ENCODE measurements at places on chromosomes 7 and 10. TPM values are rescaled to one million over a fixed set of nuclear protein-coding genes. Genes with fewer than 3 reads are reported as not detected.

DNA sequence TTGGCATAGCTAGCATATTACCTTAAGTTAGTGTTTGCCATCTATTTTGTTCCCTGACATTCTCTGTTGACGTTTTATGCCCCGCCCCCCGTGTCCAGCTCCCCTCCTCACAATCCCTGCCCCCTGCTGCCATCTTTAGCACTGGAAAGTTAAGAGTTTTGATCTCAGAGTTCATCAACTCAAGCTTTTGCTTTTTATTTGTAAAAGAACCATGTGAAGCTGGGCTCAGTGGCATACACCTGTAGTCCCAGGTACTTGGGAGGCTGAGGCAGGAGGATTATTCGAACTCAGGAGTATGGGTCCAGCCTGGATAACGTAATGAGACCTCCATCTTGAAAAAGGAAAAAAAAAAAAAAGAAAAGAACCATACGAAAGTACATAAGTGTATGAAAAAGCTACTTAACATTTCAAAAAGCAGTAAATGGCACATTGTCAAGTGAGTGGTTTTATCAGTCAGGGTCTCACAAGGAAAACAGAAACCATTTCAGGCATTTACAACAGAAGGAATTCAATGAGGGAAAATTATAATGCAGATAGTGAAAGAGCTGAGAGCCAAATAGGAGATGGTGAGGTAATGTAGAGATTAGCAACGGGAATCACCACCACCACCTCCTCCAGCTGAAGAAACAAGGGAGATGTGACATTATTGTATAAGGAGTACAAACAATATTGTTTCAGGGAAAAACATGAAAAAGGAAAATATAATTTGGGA lies 64.9 kb downstream of the MCU start:
- no peaks in the 10 kb centered on the region for H3K27me3 ChIP-seq
- H3K27ac ChIP-seq: no peak overlapping the region
- H3K4me1 ChIP-seq: peaks cover 10% of the 10 kb centered on the region
- peaks cover 2% of the 10 kb centered on the region for H3K36me3 ChIP-seq
- H3K4me3 ChIP-seq: no peak overlapping the region

Gene ZNF365
- total RNA-seq: 1.2 TPM

DNA sequence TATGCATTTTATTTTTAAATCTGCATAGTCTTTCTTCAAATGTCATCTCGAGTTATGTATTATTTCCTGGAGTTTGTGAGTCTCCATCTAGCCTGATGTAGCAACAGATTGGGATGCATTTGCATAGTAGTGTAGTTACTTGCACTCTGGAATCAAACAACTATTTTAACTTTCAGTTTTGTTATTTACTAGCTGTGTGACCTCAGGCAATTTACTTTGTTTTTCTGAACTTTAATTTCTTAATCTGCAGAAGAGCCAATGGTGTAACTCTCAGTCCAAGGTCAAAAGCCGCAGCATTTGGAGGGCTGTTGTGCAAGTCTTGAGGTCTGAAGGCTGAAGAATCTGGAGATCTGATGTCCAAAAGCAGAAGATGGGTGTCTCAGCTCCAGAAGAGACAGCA lies 175.8 kb upstream of the SORCS1 start:
- H3K36me3 ChIP-seq: no peaks in the 10 kb centered on the region
- H3K27ac ChIP-seq: no peak overlapping the region
- H3K27me3 ChIP-seq: no peaks in the 10 kb centered on the region
- DNase-seq: no peak
- no peak overlapping the region for H3K4me3 ChIP-seq
- no peaks in the 10 kb centered on the region for H3K4me1 ChIP-seq

Gene MUC12
- total RNA-seq: 1.0 TPM

- H3K27ac ChIP-seq: no peak overlapping the region
- H3K4me1 ChIP-seq: no peaks in the 10 kb centered on the region
- DNase-seq: no peak
- H3K36me3 ChIP-seq: no peaks in the 10 kb centered on the region
Measured at GRCh38 chr10:124593431-124593985, 131.9 kb downstream of the LHPP start.

Gene ZCCHC24
- 0.77 TPM for total RNA-seq

- H3K27ac ChIP-seq: no peak overlapping the region
- H3K27me3 ChIP-seq: no peaks in the 10 kb centered on the region
- no peak overlapping the region for H3K4me3 ChIP-seq
Measured at GRCh38 chr10:378230-378929, 243.1 kb downstream of the ZMYND11 start.

DNA sequence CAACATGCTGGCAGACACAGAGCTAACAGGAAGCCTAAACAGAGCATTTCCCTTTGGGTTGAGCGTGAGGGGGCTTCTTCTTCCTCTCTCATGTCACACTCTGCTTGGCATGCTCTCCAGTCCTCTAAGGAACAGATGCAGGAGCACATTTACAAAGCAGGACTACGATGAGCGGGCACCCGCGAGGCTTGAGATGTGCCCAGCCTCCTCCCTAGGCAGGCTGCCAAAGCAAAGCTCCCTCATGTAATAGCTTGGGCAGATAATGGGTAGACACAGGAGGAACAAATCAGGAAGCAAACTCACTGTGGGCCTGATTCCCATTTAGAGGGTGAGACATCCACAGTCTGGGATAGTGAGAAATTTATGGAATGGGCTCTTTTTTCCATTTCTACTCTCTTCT lies 519.1 kb downstream of the NRG3 start:
- no peaks in the 10 kb centered on the region for H3K27me3 ChIP-seq
- H3K4me3 ChIP-seq: no peak overlapping the region
- no peak overlapping the region for H3K27ac ChIP-seq

Gene CUBN
- 0.24 TPM for total RNA-seq

DNA sequence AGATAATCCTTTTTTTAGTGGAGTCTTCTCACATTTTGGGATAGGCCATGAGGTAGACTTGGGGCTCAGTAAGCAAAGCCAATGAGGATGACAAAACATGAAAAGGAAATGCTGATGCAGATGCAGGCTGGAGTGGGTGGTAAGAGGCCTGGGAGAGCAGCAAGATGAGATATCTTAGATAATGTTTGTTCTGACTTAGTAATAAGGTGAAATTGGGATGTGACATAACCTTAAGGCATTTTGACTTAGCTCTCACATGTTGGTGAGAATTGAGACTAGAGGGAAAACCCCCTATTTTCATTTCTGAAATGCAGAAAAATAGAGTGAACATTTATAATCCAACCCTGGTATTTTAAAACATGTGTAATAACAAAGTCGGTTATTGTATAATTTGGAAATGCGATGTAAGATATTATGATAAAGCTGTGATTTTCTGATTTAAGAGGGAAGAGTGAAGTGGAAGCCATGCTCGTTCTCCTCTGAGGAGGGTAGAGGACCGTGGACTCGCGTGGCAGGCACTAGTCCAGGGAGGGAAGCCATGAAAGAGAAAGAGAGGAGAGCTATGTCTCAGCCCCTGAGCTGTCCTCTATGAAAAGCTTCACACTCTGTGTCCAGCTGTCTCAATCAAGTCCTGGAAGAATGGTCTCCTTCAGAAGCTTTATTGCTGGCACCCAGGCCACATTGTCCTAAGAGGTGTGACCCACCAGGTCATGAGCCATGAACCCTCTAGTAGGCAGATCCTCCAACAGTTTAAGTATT lies 57.3 kb downstream of the ST7 start:
- peak; percentile 63 for DNase-seq
- peaks cover 69% of the 10 kb centered on the region for H3K4me1 ChIP-seq
- peaks cover 7% of the 10 kb centered on the region for H3K27me3 ChIP-seq
- peak overlapping the region; percentile 24 for H3K4me3 ChIP-seq

Gene OR2A1
- total RNA-seq: not detected

DNA sequence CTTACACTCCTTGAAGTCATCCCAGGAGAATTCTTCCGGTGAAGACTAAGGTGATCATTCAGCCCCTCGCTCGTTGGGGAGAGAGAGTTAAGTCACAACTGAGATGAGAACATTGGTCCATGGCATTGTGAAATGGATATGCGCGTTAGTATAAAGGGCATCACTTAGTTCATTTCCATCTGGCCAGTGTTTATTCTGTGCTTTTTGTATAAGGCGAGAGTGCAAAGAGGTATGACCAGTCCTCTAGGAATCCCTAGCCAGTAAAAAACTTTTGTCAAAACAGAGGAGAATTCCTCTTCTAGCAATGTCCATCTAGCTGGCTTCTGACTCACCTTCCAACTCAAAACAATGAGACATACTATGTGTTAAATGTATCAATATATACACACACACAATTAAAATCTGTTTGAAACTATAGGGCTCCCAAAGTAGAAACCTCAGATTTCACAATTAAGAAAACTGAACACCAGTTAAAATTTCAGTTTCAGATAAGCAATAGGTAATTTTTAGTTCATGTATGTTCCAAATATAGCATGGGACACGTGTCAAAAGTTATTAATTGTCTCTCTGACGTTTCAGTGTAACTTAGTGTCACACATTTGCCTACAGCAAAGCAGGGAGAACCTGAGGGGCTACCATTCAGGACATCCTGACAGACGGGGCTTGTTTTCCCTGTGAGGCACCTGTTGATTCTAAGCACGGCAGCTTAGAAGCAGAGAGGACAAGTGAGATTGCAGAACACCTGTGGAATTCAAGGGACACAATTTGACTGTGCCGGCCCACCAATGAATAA lies 158.9 kb downstream of the KLF6 start:
- no peak for DNase-seq
- no peaks in the 10 kb centered on the region for H3K27me3 ChIP-seq
- no peak overlapping the region for H3K27ac ChIP-seq
- no peaks in the 10 kb centered on the region for H3K36me3 ChIP-seq
- peaks cover 28% of the 10 kb centered on the region for H3K4me1 ChIP-seq

DNA sequence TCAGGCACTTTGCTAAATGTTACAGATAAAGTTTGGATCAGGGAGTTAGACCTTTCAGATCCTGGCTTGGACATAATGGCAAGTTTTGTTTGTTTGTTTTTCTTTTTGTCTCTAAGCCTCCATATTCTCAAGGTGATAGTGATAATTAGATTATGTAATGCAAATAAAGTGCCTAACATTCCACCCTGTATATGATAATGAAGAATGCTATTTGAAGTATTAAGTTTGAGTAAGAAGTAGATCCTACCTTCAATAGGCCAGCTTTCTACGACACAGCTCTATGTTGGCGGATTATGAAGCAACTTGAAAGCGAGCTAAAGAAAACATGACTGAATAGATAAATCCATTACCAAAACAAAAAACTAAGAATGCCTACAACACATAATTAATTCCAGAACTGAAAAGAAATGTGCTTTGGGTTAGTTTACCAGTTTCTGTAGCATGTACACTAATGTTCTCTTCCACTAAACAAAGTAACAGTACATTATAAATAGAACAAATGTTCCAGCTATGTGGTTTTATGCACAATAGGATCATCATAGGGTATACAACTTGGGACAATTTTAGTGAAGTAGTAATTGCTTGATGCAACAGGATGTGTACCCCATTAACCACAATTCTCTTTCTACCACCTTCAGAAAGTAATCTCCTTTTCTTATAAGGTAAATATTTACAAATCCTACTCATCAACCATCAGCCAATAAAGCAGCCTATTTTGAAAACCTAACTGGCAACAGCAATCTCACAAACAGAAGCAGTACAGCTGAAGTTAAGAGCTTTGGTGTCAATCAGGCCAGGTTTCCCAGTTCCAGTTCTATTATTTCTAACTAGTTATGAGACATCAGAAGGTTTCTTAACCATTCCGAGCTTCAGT lies 1.5 kb downstream of the SEM1 start:
- peak overlapping the region; percentile 98 for H3K4me3 ChIP-seq
- no peak for DNase-seq
- H3K4me1 ChIP-seq: peaks cover 33% of the 10 kb centered on the region
- H3K36me3 ChIP-seq: peaks cover 9% of the 10 kb centered on the region

GRCh38 chr7:64515330-64515729 lies 47.5 kb downstream of the ZNF680 start:
- no peak overlapping the region for H3K27ac ChIP-seq
- H3K4me3 ChIP-seq: no peak overlapping the region
- H3K27me3 ChIP-seq: no peaks in the 10 kb centered on the region

GRCh38 chr10:14549496-14549895 lies 218.8 kb upstream of the FRMD4A start:
- no peak overlapping the region for H3K4me3 ChIP-seq
- peaks cover 32% of the 10 kb centered on the region for H3K36me3 ChIP-seq
- peak overlapping the region; percentile 73 for H3K27ac ChIP-seq
- H3K27me3 ChIP-seq: no peaks in the 10 kb centered on the region

GRCh38 chr7:2812114-2812487 lies 32.0 kb downstream of the GNA12 start:
- no peak for DNase-seq
- no peak overlapping the region for H3K4me3 ChIP-seq
- H3K27me3 ChIP-seq: no peaks in the 10 kb centered on the region
- no peak overlapping the region for H3K27ac ChIP-seq

Gene ZNF736
- total RNA-seq: 23.6 TPM

Gene UNCX
- total RNA-seq: not detected

- no peaks in the 10 kb centered on the region for H3K4me1 ChIP-seq
- no peak for DNase-seq
- H3K27me3 ChIP-seq: no peaks in the 10 kb centered on the region
- H3K4me3 ChIP-seq: no peak overlapping the region
Measured at GRCh38 chr7:47428052-47428767, 153.7 kb downstream of the TNS3 start.

GRCh38 chr10:116848944-116849247 lies 403 bp upstream of the ENO4 start:
- H3K36me3 ChIP-seq: no peaks in the 10 kb centered on the region
- no peak overlapping the region for H3K27ac ChIP-seq
- H3K4me3 ChIP-seq: peak overlapping the region; percentile 54

GRCh38 chr10:129784891-129785290 lies 179.2 kb downstream of the EBF3 start:
- no peaks in the 10 kb centered on the region for H3K4me1 ChIP-seq
- H3K4me3 ChIP-seq: no peak overlapping the region
- peaks cover 6% of the 10 kb centered on the region for H3K36me3 ChIP-seq
- H3K27me3 ChIP-seq: no peaks in the 10 kb centered on the region
- DNase-seq: no peak
- H3K27ac ChIP-seq: no peak overlapping the region

GRCh38 chr7:129688503-129689222 lies 77.1 kb downstream of the NRF1 start:
- H3K36me3 ChIP-seq: peaks cover 20% of the 10 kb centered on the region
- H3K4me1 ChIP-seq: peaks cover 3% of the 10 kb centered on the region
- no peaks in the 10 kb centered on the region for H3K27me3 ChIP-seq
- no peak overlapping the region for H3K4me3 ChIP-seq
- DNase-seq: no peak
- H3K27ac ChIP-seq: no peak overlapping the region

DNA sequence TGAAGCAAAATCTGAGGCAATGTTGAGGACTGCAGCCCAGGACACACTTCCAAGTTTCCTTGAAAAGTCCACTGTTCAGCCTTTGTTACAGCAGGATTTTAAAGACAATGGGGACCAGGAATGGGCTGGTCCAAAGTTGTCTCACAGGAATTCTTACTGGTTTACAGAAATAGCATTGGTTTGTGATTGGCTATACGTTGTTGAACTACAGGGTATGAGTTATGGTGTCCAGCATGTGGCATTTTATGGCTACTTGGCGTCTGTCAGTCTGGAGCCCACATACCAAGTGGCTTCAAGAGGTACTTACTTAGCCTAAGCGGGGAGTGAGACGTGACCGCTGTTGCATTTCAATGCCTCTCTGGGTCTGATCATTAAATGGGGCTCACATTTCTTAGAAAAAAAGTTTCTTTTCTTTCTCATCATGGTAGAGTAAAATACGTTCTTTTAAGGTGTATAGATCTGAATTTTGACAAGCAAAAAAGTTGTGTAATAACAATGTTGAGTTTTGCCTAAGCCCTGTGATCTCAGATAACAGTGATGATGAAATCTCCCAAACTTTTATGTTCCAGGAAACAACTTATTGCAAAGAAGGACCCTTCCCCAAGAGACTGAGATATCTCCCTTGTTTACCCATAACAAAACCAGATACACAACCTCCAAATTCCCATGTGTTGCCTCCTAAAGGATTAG lies 100.0 kb upstream of the TRIM24 start:
- H3K36me3 ChIP-seq: no peaks in the 10 kb centered on the region
- no peak for DNase-seq
- no peak overlapping the region for H3K27ac ChIP-seq
- H3K27me3 ChIP-seq: peaks cover 2% of the 10 kb centered on the region
- H3K4me3 ChIP-seq: no peak overlapping the region

Gene GSDME
- total RNA-seq: 4.7 TPM

Gene SLC26A3
- total RNA-seq: not detected
